Muscle of leg (tissue), 16 donors: ENCODE measurements at places on chromosomes 3 and 15. TPM values are rescaled to one million over a fixed set of nuclear protein-coding genes. Genes with fewer than 3 reads are reported as not detected.

Gene IL20RB
- 1.5 TPM for polyA plus RNA-seq

Gene APOD
- 39.5 TPM for polyA plus RNA-seq

Gene ARGFX
- polyA plus RNA-seq, result not detected

Gene GOLGA6A
- not detected for polyA plus RNA-seq

Gene NPAP1
- polyA plus RNA-seq, result 0.08 TPM

Gene VEPH1
- polyA plus RNA-seq, result 0.80 TPM

Gene NR1I2
- 0.32 TPM for polyA plus RNA-seq

Gene PGBD4
- polyA plus RNA-seq, result 1.9 TPM

Gene ALAS1
- polyA plus RNA-seq, result 31.3 TPM

Gene TPRG1
- 1.6 TPM for polyA plus RNA-seq

Gene SAMMSON
- not detected for polyA plus RNA-seq

Gene C3orf85
- polyA plus RNA-seq, result not detected

Gene CISH
- polyA plus RNA-seq, result 12.0 TPM

Gene P2RY12
- polyA plus RNA-seq, result 0.84 TPM

Gene DHFR2
- polyA plus RNA-seq, result 5.2 TPM

Gene PPARG
- 3.0 TPM for polyA plus RNA-seq

Gene SNX1
- polyA plus RNA-seq, result 54.2 TPM

Gene ALDH1A2
- polyA plus RNA-seq, result 55.3 TPM

Gene AP3B2
- 0.52 TPM for polyA plus RNA-seq

Gene DTX3L
- 7.0 TPM for polyA plus RNA-seq

Gene SYNPR
- not detected for polyA plus RNA-seq

Gene CX3CR1
- polyA plus RNA-seq, result 5.7 TPM

Gene PLA2G4E
- polyA plus RNA-seq, result 1.2 TPM

Gene LIPC
- 0.16 TPM for polyA plus RNA-seq

Gene CHRNA7
- polyA plus RNA-seq, result 2.2 TPM

Gene PLA2G4F
- polyA plus RNA-seq, result not detected

Gene SPINK8
- not detected for polyA plus RNA-seq

Gene HRH1
- polyA plus RNA-seq, result 2.1 TPM

Gene ECE2
- polyA plus RNA-seq, result not detected

Gene PPP1R14D
- not detected for polyA plus RNA-seq

Gene CIB2
- 22.5 TPM for polyA plus RNA-seq

Gene TADA3
- 54.4 TPM for polyA plus RNA-seq

Gene LEKR1
- 0.50 TPM for polyA plus RNA-seq

Gene LDHAL6B
- polyA plus RNA-seq, result not detected

Gene GDPGP1
- 2.0 TPM for polyA plus RNA-seq

Gene THAP10
- 2.6 TPM for polyA plus RNA-seq

Gene XCR1
- polyA plus RNA-seq, result 0.60 TPM

Gene ITIH1
- polyA plus RNA-seq, result not detected

Gene GCNT3
- 0.13 TPM for polyA plus RNA-seq
